ENCODE measurements at places on chromosomes 13 and 19.

- DNase-seq: no peak
These were observed 10.3 kb upstream of the CACNG7 start for GRCh38 chr19:53898636-53899341.

DNA sequence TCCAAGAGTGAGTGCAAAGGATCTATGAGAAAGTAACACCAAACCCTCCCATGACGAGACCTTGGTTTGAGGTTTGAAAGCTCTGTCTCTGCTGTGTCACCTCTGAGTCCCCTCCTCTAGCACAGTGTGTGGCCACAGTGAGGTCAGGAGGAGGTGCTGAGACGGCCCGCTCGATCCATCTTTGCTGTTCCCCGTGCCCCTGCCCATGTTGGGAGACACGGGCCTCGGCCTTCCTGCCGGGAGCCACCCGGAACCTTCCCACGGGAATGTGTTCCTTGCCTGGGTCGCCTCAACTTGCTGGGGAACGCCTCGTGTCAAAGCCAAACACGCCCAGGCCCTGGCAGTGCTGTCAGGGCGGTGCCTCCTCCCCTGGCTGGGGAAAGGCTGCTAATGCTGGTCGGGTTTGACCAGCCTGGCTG is 10.1 kb downstream of the NANOS3 start:
- no peak for DNase-seq

DNA sequence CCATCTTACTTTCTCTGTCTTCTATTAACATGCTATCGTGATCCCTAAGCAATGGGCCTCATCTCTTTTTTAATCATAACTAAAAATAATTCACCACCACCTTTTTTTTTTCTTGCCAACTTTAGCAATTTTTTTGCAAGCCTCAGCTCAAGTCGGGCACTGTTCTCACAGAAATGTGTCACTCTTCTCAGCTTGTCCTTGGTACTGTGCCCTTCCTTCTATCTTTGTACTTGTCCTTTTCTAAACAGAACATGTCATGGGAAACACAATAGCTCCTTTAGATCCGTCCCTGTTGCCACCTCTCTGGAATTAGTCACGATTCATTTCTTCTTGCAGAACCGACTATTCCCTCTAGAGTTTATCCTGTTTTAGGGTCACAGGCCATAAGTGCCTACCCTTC is 10.3 kb downstream of the SERP2 start:
- DNase-seq: no peak

- DNase-seq: no peak
These were observed 149.1 kb downstream of the SLITRK5 start for GRCh38 chr13:87820241-87820640.

DNA sequence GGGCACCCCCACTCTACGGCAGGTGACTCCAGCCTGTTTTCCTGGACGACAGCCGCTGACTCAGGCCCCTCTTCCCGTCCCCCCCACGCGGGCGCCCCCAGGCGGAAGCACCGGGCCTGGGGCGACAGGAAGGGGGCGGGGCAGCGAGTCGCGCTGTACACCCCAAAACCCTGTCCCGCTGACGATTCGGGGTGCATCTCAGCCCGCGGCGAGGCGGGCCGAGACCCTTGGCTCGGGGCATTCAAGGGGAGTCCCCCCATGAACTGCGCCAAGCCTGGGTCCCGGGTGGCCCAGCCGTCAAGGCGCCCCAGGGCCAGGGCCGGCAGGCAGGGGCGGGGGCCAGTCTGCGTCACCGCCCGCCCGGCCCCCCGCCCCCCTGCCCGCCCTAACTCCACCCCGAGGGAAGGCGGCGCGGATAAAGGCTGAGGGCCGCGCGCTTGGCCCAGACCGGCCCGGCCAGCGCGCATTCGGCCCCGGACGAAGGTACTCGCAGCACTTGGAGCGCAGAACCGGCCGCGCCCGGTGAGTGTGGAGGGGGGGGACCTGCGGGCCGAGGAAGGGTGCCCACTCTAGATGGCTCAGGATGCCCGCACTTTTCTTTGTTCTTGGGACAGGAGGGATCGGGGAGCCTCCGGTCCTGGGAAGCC is at the start of gene MIDN:
MIDN (plus strand) TSS at position 445 of the 647 bp plus-strand sequence. CDS start 1,714 bp downstream, outside the sequence.
- DNase-seq: peak; percentile 83

DNA sequence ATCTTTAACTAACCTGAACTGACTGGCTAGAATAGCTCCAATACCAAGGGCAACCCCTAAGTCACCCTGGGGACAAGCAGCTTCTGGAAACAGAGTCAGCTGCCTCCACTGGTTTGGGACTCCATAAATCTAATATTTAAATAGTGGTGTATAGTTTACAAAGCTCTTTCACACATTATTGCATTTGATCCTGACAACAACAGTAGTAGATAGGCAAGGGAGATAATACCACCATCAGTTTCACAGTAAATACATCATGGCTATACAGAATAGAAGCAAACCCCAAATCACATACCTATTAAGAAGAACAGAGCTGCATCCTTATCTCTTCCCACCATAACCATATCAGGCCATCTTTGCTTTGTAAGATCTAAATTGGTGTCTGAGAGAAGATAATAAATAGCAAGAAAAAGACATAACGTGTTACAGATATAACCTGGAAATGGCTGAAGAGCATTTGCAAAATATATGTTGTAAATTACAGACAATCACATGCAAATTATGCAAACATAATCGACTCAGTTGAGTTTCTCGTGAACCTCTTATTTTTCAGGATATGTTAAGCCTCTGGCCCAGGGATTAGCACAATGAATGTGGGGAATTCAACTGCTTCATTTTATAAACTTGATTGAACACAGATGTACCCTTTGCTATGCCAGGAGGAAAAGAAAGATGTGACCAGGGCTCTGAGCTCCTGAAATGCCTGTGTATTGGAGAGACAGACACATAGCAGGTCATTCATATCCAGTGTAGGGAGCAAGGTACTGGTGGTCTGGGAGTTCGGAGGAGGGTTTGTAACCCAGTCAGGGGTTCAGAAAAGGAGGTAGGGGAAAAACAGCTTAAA is 142.5 kb downstream of the SLC7A1 start:
- DNase-seq: no peak

- no peak for DNase-seq
These were observed 68.9 kb downstream of the FREM2 start for GRCh38 chr13:38755793-38756192.

- DNase-seq: no peak
These were observed 14.6 kb upstream of the SIN3B start for GRCh38 chr19:16814526-16815100.

DNA sequence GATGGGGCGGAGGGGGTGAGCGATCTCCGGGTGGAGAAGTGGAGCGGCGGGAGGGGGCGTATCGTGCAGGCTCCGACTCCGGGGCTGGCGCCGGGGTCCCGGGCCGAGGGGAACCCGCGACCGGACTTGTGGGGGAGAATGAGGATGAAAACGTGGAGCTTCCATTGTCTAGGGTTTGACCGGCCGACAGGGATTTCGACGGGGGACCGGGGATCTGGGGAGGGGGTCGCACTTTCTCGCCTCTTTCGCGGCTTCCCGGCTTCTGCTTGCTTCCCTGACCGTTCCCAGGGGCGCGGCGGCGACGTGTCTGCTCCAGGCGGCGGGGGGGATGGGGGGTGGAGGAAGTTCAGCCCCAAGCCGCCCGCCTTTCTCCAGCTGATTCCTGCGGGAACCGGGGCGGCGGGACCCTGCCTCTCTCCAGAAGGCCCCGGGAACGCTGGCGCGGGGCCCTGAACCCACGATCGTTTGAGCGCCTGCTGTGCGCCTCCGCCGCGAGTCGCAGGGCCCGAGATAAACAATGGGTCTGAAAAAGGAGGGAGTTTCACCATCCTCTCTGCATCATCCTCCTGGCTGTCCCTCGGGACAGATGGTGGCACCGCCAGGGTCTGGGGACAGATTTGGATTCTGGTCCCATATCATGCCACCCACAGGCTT is 790 bp downstream of the TPM4 start:
- DNase-seq: no peak

All from bone marrow (tissue), 2 donors.